ENCODE measurements at places on chromosomes 7 and 10.

DNA sequence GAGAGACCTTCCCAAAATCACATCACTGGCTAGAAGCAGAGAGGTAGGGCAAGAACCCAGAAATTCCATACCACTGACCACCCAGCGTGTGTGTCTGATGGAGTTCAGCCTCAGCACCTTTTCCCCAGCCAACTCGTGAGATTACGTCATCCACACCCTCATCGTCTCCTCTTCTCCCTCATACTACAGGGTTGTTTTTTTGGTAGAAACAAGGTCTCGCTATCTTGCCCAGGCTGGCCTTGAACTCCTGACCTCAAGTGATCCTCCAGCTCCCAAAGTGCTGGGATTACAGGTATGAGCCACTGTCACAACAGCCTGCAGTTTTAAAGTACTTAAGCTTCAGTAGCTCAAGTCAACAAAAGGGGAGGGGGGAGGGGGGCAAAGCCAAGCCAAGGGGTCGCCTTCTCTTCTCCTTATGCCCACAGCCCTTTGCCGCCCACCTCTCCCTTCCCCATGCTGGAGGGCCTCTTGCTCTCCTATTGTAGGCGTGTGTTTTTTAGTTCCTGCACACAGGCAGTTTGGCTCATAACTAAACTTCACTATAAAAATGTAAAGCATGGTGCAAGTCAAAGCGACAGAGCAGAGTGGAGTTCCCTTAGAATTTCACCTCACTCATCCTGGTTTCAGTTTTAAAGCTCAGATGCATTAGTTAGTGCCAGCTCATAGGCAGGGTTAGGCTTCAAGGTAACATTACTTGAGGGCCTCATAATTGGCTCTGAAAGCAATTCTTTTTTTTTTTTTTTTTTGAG lies 5.2 kb upstream of the PRDX3 start:
- DNase-seq: no peak

GRCh38 chr7:50531928-50532327 lies 33.3 kb downstream of the DDC start:
- DNase-seq: no peak

DNA sequence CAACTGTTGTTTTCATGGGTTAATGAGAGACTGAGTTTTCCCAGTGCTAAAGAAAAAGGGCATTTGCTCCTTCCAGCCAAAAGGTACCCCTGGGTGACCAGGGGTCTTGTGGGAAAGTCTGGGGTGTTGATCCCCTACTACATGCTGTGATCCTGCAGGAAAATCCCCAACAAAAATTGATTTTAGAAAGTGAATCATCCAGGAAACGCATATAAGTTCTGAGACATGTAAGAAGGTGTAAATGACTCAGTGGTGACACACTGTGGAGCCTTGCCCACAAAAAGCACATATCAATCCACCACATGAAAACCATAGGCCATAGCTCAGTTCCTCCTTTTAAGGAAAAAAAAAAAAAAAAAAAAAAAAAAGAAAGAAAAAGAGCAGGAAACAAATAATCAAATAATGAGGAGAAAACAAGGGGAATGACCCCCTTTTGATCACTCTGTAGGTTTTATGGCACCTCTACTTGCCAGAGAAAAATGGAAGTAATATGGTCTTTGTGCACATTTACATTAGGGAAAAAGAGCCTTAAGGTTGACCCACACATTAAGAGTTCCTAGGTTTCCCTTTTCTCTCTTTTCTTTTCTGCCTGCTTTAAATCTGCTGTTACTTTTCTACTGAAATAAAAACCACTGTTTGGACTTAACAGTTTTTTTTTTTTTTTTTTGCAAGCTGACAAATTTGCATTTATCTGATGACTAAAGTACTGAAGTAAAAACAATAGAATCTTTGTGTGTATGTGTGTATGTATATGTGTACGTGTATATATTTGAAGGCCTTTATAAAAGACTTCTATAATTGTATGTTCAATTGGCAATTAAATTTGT lies 386.0 kb downstream of the KIF20B start:
- DNase-seq: no peak

GRCh38 chr7:23234569-23235296 lies 11.8 kb upstream of the GPNMB start:
- no peak for DNase-seq

DNA sequence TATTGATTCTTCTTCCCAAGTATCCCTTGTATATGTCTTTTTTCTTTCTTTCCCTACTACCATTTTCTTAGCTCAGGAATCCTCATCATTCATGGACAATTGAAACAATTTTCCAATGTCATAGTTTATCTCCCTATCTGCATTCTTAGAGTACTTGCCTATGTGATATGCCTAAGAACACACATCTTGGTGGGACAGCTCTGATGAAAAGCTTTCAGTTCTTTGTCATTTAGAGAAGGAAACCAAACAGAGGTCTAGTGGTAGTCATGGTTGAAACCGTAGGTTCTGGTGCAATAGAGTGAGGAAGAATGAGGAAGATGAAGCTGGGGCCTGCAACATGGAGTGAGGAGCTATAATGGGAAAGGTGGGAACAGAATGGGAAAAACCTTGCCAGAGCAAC lies 28.2 kb downstream of the TDRD1 start:
- no peak for DNase-seq

GRCh38 chr7:117200786-117201458 lies 121.9 kb downstream of the WNT2 start:
- DNase-seq: no peak
